WTC11 (cell line): ENCODE measurements at places on chromosomes 11 and 22.

- DNase-seq: peak; percentile 41
These were observed 79.1 kb upstream of the LMO2 start for GRCh38 chr11:33970984-33971466.

DNA sequence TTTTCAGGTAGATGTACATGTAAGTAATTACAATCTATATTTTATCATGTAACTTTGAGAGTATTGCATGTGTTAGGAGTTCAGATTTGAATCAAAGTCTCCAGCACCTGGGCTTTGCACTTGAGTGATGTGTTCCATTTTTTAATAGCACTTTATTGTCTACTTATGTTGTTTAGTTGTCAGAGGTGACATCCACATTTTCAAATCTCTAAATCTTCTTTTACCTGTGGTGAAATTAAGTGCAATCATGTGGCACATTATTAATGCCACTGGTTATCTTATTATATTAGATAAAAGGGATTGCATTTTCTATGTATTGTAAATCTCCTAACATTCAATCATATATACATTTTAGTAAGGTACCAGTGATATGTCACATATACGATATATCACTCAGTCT lies 333.4 kb downstream of the AASDHPPT start:
- no peak for DNase-seq

DNA sequence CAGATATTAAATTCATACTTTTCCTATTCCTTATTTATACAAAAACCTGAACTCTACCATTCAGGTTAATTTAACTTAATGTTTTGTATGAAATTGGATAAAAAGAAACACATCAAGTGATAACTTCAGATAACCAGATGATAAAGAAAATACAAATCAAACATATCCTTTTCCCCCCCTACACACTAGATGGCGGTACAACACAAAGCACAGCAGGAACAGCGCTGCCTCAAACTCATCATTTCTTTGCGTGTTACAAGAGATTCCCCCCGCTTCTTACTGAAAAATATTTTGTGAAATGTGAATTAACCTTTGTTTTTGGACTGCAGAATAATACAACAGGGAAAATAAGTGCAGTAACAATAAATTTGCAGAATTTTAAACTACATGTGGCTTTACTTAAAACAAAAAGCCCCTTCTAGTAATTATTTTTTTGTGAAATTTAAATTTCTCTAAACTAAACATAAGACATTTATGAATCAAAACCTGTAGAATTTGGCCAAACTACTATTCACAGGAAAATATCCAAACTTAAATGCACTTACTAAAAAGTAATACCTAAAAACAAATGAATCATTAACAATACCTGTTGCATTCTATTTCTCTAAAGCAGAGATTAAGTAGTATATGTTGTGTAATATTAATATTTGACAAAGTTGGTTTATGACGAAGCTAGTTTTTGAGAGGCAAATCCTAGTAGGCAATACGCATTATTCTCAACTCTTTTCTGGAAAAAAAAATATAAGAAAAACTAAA lies 74.4 kb downstream of the ARHGAP32 start:
- peak; percentile 19 for DNase-seq

GRCh38 chr22:29207243-29207550 lies 1.5 kb downstream of the EMID1 start:
- DNase-seq: no peak
